ENCODE measurements at places on chromosomes 1 and 21. TPM values are rescaled to one million over a fixed set of nuclear protein-coding genes. Genes with fewer than 3 reads are reported as not detected.

Gene LMNA
- 78.9 TPM for polyA plus RNA-seq

Gene HRNR
- 1.0 TPM for polyA plus RNA-seq

Gene CACNA1S
- 0.40 TPM for polyA plus RNA-seq

Gene CD101
- polyA plus RNA-seq: 1.6 TPM

Gene GBP7
- 0.17 TPM for polyA plus RNA-seq

Gene TACSTD2
- 28.8 TPM for polyA plus RNA-seq

Gene PKP1
- polyA plus RNA-seq: 0.06 TPM

- DNase-seq: peak; percentile 39
Observed at GRCh38 chr1:56477164-56478111, 101.9 kb downstream of the PLPP3 start.

- DNase-seq: no peak
Observed at GRCh38 chr21:35026153-35026500, 23.0 kb downstream of the RUNX1 start.

DNA sequence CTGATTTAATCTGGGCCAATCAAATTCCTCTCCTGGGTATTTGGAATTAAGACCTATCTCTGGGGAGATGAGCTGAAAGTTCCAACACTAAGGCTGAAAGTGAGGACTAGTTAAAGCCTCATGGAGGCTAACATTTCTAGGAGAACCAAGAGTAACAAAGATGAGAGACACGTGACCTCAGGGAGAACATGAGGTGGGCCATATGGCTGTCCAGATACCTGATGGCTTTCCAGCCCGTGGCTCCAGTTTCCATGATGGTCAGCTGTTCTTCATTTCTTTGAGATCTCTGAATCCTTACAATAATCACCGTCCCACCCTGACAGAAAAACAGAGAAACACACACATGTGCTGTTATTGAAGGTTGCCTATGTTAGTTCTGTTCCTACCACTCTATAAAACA lies 66.1 kb downstream of the LEPR start:
- DNase-seq: no peak

GRCh38 chr21:41805038-41805437 lies 38.2 kb upstream of the RIPK4 start:
- no peak for DNase-seq

- DNase-seq: no peak
Observed at GRCh38 chr1:97632075-97632474, 288.8 kb downstream of the DPYD start.

DNA sequence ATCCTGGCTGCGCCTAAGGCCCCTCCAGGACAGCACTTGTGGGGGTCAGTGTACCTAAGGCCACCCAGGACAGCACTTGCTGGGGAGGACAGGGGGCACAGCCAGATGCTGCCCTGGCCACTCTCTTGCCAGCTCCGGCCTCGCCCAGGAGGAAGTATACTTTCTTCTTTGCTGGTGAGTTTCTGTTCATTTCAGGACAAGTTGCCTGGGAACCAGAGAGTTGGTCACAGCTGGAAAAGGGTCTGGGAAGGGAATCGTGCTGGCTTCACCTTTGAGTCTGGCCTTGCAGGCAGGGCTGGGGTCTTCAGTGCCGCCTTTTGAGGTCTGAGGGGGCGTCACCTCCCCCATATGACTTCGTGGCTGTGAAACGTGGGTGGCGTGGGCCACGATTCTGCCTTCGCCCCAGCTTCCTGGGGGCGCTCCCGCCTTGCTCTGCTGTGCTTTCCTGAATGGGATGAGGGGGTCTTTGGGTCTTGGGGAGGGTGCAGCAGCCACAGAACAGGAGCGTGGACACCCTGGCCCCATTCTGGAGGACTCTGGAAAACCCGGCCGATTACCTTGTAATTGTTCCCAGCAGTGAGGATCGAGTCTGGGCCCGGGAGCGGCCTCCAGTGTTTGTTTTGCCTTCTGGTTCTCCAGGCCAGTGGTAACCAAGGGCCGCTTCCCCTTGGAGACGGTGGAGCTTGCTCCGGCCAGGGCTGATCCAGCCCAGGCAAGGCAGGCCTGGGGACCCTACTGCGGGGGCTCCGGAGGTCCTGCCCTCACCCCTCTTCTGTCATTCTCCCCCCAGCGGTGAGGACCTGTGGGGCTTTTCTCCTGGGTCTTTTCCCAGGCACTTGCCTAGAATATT lies 45.9 kb downstream of the SPSB1 start:
- DNase-seq: no peak

GRCh38 chr1:234536741-234537140 lies 57.8 kb upstream of the TARBP1 start:
- no peak for DNase-seq

GRCh38 chr21:42668298-42668992 lies 15.0 kb downstream of the PDE9A start:
- DNase-seq: no peak

- no peak for DNase-seq
Observed at GRCh38 chr1:68268896-68269483, 36.7 kb upstream of the WLS start.

- no peak for DNase-seq
Observed at GRCh38 chr1:163178628-163179027, 24.1 kb downstream of the RGS5 start.

DNA sequence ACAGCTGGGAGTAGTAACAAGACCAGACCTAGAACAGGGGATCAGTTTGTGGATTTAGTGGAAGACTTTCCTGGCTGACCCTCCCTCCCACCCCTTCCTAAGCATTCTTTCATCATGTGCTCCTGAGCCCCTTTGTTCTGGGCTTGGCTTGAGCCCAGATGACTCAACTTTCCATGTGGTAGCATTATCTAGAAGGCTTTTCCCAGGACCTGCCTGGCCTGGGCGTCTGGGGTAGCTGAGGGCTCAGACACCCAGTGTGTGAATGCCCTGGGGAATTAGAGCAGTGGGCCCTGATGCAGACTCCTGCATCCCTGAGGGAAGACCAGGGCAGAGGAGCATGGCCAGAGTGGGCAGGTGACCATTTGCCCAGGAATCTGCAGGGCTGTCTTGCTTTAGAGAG lies 44.1 kb upstream of the TSPAN2 start:
- no peak for DNase-seq

DNA sequence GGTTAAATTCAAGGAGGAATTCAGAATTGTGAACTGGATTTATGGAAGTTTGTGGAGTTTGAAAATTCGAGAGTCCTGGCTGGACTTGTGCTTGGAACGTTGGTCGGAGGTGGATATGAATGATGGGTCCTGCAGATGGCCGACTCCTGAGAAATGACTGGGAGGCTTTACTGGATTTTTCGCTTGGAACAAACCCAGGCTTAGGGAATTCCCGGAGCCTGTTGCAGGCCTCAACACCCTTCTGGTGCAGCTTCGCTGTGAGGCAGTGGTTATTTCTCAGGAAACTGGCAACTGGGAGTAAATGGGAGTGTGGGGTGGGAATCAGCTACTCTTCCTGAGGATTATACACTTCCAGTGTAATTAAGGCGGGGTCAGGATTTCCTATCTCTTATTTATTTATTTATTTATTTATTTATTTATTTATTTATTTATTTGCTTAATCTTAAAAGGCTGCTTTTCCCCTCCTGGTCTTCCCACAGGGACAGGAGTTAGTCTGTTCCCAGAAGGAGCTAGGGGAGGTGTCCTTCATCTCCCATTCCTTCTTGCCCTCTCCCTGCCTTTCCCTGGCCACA lies 21.1 kb downstream of the MAPKAPK2 start:
- no peak for DNase-seq

DNA sequence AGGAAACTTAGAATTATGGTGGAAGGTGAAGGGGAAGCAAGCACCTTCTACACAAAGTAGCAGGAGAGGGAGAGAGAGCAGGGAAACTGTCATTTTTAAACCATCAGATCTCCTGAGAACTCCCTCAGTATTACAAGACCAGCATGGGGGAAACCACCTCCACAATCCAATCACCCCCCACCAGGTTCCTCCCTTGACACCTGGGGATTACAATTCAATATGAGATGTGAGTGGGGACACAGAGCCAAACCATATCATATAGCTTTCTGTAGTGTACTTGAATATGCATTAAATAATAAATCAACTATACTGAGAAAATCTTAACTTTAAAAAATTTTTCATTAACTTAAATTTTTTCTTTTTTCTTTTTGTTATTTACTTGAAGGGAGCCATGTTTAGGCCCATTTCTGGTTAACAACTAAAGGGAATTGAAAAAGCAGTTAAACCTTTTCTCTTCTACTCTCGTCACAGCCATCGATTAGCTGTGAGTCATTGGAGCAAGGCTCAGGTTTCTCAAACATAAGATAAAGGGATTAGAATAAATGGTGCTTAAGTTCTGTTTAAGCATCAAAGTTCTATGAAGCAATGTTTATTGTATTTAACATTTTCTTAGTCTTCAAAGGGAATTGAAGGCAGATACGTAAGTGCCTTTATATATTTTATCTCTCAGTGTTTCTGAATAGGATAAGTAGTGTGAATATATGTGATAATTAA lies 72.2 kb upstream of the DPT start:
- DNase-seq: no peak

DNA sequence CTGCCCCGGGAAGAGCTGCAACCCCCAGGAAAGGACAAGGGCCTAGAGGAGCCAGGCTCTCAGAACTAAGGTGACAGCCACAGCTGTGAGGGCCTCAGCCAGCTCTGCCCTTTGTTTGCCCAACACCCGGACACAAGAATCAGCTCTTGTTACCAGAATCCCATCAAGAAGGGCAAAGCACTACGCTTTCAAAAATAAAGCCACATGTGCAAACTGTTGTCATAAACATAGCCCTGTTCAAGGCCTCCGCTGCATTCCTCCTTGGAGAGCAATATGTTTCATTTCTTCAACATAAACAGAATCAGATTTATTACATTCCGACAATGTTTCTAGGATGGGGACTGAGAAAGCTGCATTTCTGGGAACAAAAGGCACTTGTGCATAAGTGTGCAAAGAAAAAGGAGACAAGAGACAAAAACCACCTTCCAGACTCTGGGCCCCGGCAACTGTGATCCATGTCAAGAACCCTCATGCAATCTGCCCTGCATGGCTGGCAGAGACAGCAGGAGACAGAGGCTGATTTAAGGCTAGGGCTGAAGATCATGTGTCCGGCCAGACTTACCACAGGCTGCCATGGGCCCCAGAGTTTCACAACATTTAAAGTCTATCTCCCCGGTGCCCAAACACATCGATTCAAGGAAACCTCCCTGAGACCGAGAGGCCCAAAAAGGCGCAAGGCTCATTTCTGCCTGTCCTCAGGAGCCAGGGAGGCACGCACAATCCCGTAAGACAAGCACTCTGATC lies 71.0 kb downstream of the SSBP3 start:
- DNase-seq: no peak

GRCh38 chr1:32272557-32273390 lies 19.1 kb upstream of the HDAC1 start:
- DNase-seq: no peak

DNA sequence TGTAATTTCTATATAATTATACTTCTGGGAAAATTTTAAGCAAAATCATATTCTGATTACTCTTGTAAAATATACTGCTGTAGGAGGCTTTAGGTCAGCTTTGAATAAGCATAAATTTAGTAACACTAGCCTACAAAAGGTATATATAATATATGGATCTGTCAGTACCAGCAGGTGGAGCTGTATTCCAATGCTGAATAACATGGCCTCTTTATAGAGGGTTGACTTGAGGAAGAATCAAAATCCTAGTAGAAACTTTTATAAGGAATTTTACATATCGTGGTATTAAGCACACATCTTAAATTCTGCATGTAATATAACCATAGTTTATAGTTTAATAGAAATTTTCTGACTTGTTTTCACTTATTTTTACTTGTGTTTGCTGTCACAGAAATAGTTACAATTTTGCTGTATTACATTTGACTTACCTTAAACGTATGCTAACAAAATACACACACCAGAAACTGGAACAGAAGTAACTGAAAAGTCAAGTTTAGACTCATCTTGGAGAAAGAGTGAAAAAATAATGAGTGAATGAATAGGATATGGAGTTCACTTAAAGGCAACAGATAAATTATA lies 79.3 kb downstream of the HMCN1 start:
- DNase-seq: no peak

- no peak for DNase-seq
Observed at GRCh38 chr1:241424480-241424971, 67.5 kb upstream of the RGS7 start.

DNA sequence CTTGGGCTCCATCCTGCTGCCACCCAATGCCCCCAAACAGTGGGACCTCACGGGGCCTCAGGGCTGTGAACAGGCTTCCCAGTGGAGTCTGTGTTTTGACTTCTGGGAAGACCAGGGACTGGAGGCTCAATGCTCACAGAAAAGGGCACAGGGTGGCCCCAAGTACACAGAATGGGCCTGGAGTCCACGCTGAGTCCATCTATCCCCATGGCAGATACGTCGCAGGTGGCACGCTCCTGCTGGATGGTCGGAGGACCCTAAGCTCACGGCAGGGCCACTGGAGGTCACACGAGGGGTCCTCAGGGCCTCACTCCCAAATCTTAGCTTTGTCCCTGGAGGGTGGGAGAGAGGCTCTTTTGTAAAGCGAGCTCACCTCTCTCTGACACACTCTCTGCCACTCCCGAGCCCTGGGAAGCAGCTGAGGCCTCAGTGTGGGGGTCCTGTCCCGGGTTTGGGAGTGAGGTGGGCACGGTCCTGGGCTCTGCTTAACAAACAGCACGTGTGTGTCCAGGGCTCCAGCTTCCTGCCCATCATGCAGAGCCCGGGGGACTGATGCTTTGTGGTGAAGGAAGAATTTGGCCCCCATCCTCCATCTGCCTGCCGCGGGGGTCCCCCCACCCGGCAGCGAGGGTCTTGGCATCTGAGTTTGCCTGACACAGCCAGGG lies 27.2 kb upstream of the TTC34 start:
- DNase-seq: no peak
